ENCODE measurements at places on chromosomes 16 and 17.

DNA sequence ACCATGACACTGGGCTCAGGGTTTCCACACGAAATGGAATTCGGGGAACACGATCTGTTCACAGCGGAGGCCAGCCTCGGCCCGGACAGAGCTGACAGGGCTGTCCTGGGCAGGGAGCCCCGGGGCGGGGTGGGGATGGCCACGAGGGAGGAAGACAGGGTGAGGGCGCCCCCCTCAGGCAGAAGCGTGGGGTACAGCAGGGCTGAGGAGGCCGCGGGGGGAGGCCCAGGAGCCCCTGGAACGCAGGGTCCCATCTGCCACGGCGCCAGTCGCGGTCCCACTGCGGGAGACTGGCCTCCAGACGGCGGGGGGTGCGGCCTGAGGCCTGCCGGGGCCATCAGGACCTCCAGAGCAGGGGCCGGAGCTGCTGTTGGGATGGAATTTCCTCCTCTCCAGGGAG is 75.9 kb downstream of the LMF1 start:
- DNase-seq: no peak

GRCh38 chr16:75320435-75320834 is 69.0 kb upstream of the BCAR1 start:
- no peak for DNase-seq

GRCh38 chr16:54932737-54933254 is 2.1 kb downstream of the IRX5 start:
- no peak for DNase-seq

- no peak for DNase-seq
Observed at GRCh38 chr17:17503566-17504130, 7.5 kb upstream of the RASD1 start.

GRCh38 chr16:15494236-15494635 is 59.8 kb downstream of the BMERB1 start:
- no peak for DNase-seq

DNA sequence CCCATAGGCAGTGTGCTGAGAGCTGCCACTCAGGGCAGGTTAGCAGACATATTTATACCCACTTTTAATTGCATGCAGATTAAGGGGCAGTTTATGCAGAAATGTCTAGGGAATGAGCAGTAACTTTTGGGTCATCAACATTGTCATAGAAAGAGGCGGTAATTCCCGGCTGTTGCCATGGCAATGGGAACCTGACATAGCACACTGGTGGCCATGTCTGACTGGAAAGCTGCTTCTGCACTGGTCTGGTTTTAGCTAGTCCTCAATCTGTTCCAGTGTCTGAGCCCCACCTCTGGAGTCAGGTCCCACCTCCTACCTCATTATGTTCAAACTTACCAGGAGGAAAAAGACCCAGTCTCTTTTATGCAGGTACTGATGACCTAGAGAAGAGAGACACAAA is 31.5 kb upstream of the TNRC6C start:
- no peak for DNase-seq

DNA sequence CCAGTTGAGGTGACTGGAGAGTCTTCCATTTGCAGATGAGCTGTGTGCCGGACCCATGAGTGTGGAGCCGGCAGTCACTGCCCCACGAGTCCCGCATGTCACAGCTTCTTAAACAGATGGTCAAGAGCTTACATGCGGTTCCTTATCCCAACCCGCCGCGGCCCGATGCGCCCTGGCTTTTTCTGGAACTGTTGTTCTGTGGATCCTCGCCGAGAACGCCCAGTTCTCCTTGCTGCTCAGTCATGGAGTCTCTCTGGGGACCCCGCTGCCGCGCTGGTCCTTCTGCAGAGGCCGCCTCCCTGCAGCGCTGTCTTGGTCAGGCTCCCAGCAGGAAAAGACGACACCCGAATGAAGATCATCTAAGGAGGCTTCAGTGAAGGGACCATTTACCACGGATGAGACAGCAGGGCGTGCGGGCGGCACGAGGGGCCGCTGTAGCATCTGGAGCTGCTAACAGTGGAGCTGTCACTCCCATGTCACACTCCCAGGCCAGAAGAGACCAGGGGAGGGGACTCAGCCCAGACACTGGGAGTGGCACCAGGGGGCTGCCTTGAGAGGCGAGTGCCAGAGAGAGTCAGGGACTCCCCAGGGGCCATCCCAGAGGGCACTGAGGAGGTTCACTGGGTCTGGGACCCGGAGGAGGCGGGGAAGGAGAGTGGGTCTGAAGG is 10.8 kb upstream of the LGALS3BP start:
- no peak for DNase-seq

GRCh38 chr17:34827008-34827407 is 134.3 kb downstream of the CCT6B start:
- no peak for DNase-seq

DNA sequence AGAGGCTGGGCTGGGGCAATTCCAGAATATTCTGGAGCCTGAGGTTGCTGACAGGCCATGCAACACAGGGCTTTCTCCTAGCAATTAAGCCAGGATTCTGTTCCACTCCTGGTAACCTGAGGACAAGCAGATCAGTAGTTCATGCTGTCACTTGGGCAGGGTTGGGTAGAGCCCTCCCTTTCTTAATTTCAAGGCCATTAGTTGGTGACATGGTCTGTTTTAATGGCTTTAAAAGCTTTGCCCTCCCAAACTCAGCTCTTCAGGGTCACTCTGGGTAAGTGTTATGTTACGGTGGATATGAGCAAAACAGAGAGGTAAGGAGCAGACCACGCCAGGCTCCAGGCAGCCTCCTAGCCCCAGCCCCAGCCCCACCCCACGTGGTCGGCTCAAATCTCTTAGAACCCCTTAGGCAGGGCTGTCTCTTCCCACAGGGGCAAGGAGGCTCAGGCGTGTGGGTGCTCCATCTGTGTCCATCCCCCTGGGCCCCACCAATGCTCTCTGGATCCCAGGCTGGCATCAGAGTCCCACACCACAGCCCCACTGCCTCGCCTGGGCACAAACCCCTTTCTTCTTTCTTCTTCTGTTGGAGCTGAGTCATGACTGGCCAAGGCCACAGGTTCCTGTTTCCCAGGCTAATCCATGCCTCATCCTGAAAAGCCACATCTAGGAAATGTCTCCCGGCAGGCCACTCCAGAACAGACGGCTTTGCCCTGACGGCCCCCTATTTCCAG is 27.5 kb downstream of the CEP295NL start:
- no peak for DNase-seq

- DNase-seq: no peak
Observed at GRCh38 chr16:50537533-50538290, 10.5 kb upstream of the NKD1 start.

DNA sequence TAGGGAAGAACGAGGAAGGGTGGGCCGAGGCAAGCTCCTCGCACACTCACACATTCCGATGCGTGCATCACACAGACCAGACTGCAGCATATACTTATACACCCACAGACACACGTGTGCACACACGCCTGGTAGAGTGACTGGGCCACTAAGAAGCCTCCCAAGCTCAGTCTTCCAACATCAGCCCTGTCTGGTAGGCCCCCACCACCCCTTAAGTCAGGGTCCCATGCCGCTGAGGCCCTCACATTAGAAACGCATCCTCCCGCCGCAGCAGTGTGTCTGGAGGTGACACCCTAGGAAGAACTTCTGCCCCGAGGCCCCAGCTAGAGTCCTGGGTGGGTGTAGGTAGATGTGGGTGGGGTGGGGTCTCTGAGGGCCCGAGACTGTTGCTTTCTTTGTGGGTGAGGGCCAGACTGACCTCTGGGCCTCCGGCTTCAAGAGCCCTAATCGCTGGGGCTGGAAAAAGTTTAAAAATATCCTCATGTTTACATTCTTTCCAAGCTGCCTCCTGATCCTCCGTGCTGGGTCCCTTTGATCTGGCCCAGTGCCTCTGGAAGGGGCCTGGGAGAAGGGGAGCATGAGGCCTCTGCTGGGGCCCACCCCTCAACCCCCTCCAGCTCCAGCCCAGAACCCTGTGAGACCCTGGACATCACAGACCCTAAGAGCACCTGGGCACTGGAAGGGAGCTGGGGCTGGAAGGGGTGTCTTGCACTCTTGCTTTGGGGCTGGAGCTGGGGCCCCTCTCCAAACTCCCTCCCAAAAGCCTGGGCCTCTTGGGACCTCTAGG is 13.6 kb downstream of the CDH16 start:
- DNase-seq: no peak

GRCh38 chr17:32755045-32755805 is 121.7 kb downstream of the MYO1D start:
- no peak for DNase-seq

GRCh38 chr17:34068571-34068970 is 186.5 kb upstream of the CCL2 start:
- no peak for DNase-seq

DNA sequence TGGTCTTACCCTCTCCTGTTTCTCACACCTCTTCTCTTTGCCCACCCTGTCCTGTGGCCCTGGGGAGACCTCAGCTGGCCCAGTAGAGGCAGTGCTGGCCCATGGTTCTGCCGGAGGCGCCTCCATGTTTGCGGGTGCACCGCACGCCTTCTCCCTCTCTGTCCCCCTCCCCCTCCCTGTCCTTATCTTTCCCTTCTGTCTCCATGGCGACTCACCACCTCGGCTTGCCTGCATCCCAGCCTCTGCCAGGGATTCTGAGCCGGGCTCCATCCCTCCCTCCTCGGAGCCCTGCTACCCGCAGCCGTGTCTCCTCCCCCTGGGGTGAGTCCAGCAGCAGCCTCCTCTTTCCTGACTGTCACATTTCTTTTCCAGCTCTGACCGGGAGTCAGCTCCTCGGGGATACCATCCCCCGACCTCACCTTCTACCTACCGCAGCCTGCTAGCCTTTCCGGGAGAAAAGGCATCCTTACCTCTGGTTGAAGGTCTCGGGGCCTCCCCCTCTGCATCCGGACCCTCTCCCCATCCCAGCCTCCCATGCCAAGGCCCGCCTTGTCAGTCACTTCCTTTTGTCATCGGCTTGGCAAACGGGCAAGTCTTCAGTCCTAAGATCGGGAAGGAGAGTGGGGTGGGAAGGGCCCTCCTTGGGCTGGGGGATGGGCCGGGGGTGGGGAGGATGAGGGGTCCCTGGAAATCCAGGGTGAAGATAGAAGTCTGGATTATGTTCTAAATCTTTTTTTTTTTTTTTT is at the start of gene RNF112:
Gene RNF112, plus strand, starts transcription at position 358 of the 746 bp plus-strand sequence. Its CDS starts 177 bp downstream, at position 535.
- DNase-seq: no peak

DNA sequence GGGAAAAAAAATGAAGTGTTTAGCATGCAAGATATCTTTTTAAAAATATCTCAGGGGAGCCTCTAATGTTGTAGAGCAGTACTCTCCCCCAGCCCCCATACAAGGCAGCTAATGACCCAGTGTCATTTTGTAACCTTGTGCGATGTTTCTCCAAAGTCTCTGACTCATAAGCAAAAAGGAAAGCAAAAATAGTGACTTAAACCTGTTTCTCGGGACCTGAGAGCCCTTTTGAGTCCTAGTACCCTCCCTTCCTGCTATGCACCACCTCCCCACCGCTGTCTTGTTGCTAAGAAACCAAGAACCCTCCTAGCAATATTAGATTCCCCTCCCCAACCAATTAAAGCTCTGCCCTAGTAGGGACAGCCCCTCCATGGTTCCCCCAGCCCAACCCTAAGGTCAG is 2.8 kb downstream of the MYCBPAP start:
- DNase-seq: no peak

- DNase-seq: no peak
Observed at GRCh38 chr16:1863681-1864460, 8.1 kb downstream of the MEIOB start.

GRCh38 chr17:79702034-79702433 is 28.7 kb upstream of the ENPP7 start:
- no peak for DNase-seq

GRCh38 chr17:64551461-64551860 is 44.7 kb downstream of the CEP95 start:
- no peak for DNase-seq

GRCh38 chr17:42142371-42142896 is 12.4 kb downstream of the RAB5C start:
- DNase-seq: no peak

Measured in stimulated activated CD4-positive, alpha-beta T cell treated with anti-CD3 and anti-CD28 coated beads, Interleukin-1b, Interleukin-23, amount 100 ng/mL, for 1 hour (primary cell).